A673 (cell line): ENCODE measurements at places on chromosomes 12 and 14.

DNA sequence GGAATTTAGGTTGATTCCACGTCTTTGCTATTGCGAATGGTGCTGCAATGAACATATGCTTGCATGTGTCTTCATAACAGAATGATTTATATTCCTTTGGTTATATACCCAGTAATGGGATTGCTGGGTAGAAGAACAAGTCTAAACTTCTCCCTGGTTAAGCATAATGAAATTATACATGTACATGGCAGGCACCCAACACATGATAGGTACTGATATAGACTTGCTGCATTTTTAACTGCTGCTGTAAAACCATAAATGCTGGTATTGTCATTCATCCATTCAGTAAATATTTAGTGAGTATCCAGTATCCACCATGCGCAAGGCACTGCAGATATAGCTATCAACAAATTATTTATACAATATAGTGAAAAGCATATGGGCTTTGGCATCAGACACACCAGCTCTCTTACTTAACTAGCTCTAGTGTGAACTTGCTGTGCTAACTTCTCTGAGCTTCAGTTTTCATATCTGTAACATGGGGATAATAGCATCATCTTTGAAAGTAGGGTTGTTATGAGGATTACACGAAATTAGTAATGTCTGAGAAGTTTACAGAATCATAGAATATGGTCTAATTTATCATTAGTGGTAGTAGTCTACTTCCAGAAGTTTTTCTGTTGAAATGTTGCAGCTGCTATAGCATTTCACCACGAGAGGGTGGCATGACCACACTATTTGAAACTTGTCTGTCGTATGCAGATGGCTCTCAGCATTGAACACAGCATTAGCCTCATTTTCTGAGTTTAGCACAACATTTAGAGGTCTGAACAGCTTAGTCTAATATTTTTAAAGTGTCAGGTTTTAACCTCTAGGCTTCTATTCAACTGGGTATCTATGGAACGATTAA, 32.0 kb upstream of the SEL1L start:
- peak; percentile 59 for DNase-seq

DNA sequence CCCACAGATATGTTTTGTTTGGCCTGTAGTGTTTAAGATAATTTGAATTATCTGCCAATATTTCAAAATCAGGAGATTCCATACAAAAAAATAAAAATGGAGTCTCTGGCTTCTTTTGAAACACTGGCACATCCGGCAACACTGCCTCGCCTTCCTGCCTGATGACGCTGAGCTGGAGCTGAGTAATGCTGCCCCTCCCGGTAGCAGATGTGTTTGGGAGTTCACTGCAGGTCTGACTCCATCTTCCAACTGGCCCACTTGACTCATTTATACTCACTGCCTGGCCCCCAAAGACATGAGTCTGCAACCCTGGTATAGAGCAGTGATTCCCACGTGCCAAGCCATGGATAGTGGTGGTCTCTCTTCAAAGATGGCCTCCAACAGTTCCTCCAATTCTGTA, 7.4 kb downstream of the CIT start:
- DNase-seq, result no peak

GRCh38 chr12:32043928-32044549, 62.6 kb upstream of the BICD1 start:
- DNase-seq, result no peak

GRCh38 chr14:70890826-70891659, 16.2 kb upstream of the PCNX1 start:
- DNase-seq, result no peak

- no peak for DNase-seq
These were observed 106.6 kb downstream of the SNAPC1 start for GRCh38 chr14:61868846-61869245.

DNA sequence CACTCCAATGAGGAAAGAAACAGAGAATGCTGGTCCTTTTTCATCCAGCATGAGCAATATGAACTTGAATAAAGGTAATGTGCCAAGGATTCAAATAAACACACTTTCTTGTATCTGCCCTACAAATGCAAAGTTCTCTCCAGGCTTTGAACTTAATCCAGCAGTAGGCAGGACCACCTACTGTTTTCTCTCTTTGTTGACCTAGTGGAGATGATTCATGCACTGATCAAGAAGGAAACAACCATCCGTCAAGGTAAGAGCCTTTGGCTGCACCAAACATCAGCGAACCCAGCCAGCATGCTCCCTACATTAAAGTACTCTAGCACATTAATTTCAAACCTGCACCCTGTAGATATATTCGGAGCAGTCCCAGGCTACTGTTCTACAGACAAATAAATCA, 489.3 kb downstream of the GALC start:
- peak; percentile 12 for DNase-seq

DNA sequence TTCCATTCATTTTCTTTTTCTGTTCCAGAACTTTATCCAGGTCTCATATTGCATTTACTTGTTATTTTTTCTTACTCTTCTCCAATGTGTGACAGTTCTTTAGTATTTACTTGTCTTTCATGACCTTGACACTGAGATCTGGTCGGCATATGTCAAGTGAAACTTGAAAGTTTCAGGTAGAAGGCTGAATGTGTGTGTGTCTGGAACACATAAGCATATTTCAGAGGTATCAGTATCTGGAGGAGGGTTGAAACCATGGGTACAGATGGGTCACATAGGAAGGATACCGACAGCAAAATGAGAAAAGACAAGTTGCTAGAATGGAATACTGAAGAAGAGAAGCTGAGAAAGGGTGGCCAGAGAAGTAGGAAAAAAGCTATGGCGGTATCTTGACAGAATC, 22.5 kb upstream of the PTGDR start:
- no peak for DNase-seq

- DNase-seq, result no peak
These were observed 24.7 kb upstream of the SGPP1 start for GRCh38 chr14:63752449-63753169.

DNA sequence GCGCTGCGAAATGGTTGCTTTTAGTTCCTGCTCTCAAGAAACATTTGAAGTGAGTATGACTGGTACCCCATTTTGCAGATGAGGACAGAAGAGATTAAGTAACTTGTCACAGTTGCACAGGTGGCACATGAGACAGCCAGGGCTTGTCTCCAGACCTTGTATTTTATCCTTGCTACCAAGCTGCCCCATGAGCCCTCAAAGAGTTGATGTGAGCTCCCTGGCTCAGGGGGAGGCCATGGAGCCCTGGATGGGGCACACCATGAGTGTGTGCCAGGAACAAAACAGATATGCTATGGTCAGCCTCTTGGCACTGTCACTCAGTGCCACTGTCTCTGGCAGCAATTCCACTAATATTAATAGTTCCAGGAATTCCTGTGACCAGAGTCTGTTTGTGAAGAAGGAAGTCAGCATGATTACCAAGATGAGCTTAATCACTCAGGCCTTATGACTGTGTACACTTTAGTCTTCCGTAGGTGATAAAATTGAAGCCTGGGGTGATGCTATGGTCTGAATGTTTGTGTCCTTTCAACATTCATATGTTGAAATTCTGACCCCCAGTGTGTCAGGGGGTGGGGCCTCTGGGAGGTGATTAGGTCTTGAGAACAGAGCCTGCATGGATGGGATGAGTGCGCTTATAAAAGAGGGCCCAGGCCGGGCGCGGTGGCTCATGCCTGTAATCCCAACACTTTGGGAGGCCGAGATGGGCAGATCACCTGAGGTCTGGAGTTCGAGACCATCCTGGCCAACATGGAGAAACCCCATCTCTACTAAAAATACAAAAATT, 806.8 kb downstream of the AACS start:
- DNase-seq, result no peak

GRCh38 chr14:74402401-74403251, 23.4 kb downstream of the SYNDIG1L start:
- no peak for DNase-seq

- no peak for DNase-seq
These were observed 7.2 kb downstream of the DAO start for GRCh38 chr12:108886873-108887629.

- DNase-seq, result no peak
These were observed 183.1 kb downstream of the EMP1 start for GRCh38 chr12:13379531-13380188.

GRCh38 chr12:56234746-56235436, 5.0 kb downstream of the SLC39A5 start:
- DNase-seq, result no peak

GRCh38 chr14:36844443-36845195, 183.0 kb downstream of the PAX9 start:
- DNase-seq, result no peak

DNA sequence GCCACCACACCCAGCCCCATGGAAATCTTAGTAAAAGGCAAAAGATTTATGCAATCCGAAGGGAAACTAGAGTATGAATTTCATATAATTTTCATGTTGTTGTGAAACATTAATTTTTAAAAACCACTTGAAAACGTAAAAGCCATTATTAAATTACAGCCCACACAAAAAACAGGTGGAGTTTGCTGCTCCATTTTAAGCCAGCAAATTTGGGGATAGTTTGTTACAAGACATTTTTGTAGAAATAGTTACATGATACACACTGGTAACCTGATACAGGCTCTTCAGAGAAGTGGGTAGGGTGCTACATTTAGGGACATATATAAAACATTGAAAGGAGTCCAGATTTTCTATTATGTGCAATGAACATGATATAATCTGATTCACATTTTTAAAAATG, 17.6 kb downstream of the GNPTAB start:
- no peak for DNase-seq

- no peak for DNase-seq
These were observed 11.2 kb downstream of the C2CD5 start for GRCh38 chr12:22533155-22533554.

DNA sequence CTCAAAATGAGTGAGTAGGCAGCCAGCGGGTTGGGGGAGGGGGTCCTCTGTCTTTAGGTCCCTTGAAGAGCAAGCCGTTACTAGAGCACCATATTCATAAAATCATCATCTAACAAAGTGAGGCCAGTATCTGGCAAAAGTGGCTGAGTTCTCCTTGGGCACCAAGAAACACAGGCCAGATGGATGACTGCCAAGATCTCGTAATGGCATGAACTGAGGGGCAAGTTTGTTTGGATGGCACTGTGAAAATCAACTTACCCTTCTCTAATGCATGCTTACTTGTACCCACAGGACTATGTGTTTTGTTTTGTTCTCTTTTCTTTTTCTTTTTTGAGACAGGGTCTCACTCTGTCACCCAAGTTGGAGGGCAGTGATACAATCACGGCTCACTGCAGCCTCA, 41.6 kb downstream of the GNPTAB start:
- no peak for DNase-seq

DNA sequence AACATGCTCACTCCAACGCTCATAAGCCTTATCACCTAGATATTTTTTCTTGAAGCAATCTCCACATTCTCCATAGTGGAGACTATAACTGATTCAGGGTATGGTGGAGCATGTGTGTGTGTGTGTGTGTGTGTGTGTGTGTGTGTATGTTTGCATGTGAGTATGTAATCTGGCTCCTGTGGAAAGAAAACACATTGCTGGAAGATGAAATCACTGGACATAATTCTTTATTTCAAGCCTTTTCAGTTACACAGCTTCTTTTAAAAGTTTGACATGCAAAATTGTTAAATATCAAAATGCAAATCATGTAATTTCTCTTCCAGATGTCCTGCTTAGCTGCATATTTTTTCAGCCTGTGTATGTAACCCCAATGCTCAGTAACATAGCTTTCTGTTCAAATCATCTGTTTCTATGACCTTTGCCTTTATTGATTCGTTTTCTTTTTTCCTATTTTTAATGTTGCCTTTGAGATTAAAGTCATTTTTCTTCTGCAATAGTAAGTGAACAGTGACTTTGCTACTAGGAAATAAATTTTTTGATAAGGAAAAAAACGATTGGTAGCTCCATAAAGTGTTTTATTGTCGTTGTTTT, 80.5 kb upstream of the BTG1 start:
- DNase-seq, result no peak

- DNase-seq, result no peak
These were observed 16.5 kb upstream of the OR10AD1 start for GRCh38 chr12:48219631-48220030.

GRCh38 chr12:10276774-10277173, 30.9 kb upstream of the KLRD1 start:
- DNase-seq, result no peak

GRCh38 chr14:24241829-24242443, 487 bp downstream of the TINF2 start:
- DNase-seq, result peak; percentile 96

DNA sequence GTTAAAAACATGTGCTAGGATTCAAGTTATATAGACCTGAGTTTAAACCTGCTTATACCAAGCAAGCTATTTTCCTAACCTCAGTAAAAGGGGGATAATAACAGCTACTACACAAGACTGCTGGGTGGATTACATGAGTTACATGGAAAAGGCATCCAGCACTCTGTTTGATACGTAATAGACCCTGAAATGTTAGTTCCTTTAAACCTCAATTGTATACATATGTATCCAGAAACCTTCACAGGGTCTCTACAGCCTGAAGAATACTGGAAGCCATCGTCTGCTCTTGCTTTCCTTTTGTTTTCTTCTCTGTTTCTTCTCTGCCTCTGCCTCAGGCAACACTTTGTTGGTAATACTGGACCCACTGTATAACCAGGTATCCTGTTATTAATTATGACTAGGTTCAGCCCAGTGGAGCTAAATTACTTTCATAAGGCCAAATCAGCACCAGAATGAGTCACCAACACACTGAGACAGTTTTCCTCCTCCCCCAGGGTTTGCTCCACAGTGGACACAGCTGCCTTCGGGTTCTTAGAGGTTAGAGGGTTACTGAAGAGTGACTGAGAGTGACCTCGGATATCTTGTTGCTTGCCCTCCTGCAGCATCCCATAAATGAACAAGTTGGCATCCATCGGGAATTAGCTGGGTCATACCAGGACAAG, 127.1 kb downstream of the CAPZA3 start:
- no peak for DNase-seq

- DNase-seq, result no peak
These were observed 37.8 kb downstream of the ERGIC2 start for GRCh38 chr12:29343022-29343799.

GRCh38 chr14:101849125-101849524, 87.6 kb downstream of the PPP2R5C start:
- DNase-seq, result no peak
